D721Med (cell line): ENCODE measurements at places on chromosomes 5 and 9.

- no peak for DNase-seq
Observed at GRCh38 chr5:136560126-136560525, 194.8 kb upstream of the TRPC7 start.

DNA sequence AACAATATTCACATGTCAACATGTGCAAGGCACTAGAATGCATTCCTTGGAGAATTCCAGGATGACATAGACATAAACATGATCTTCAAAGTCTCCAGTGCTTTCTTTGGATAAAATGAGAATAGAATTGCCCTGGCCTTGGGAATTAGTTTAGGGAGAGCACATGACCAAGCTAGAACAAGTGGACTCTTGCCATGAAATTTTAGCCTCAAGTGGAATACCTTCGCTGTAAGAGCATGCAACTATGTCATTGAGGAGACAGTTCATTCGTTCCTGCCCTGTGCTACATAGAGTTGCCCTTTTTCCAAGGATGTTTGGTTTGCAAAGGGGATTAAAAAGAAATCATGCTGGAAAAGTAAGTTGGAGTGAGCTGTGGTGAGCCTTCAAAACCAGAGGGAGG is 42.7 kb downstream of the ZFAND5 start:
- no peak for DNase-seq

GRCh38 chr5:98573834-98574320 is 199.6 kb upstream of the RGMB start:
- no peak for DNase-seq

- no peak for DNase-seq
Observed at GRCh38 chr5:161414896-161415295, 131.6 kb downstream of the GABRB2 start.

- no peak for DNase-seq
Observed at GRCh38 chr5:77302247-77302646, 91.8 kb downstream of the PDE8B start.

DNA sequence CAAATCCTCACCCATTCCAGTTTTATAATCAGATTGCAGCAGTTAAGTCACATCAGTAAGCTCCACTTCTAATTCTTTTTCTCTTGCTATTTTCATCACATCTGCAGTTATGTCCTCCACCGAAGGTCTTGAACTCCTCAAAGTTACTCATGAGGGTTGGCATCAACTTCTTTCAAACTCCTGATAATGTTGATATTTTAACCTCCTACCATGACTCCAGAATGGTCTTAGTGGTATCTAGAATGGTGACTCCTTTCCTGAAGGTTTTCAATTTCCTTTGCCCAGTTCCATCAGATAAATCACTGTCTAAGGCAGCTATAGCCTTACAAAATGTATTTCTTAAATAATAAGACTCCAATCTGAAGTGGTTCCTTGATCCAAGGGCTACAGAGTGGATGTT is 53.8 kb upstream of the EDIL3 start:
- DNase-seq: no peak

- no peak for DNase-seq
Observed at GRCh38 chr5:145915970-145916638, 20.3 kb upstream of the SH3RF2 start.

GRCh38 chr5:115033861-115034260 is 135.8 kb downstream of the TRIM36 start:
- DNase-seq: no peak

DNA sequence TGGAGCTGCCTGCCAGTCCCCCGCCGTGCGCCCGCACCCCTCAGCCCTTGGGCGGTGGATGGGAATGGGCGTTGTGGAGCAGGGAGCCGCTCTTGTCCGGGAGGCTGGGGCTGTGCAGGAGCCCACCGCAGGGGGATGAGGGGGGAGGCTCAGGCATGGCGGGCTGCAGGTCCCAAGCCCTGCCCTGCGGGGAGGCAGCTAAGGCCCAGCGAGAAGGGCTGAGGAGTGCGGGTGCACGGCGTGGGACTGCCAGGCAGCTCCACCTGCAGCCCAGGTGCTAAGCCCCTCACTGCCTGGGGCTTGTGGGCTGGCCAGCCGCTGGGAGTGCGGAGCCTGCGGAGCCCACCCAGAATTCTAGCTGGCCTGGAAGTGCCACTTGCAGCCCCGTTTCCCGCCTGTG is 991.7 kb upstream of the ARRDC3 start:
- DNase-seq: no peak

DNA sequence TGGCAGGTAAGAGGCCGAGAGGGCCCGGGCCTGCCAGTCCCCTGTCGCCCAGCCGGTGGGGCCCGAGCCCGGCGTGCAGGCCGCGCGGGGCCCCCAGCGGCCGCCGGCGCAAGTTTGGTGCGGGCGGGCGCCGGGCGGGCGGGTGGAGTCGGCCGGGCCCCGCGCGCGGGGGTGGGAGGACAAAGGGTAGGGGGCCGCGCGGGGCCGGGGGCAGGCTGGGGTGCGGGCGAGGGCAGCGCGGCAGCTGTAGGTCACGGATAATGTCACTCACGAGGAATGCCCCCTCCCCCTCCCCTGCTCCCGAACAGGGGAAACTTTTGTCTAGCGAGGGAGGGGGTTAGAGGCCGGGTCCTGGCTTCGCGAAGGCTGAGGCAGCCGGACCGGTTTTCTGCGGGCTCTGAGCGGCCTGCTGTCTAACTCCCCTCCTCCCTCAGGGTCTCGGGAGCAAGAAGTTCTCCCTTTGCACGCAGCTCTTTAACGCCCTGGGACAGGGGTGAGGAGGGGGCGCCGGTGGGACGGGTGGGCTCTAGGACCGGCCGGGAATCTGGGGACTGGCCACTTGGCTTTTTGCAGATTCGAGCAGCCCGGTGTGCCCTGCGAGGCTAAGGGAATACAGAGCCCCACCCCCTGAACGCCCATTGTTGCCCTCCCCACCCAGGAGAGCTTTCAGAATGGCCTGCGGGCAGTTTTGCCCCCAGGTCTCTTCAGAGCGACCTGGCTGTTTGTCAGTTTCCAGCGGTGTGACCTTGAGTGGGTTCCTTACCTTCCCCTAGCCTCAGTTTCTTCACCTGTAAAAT is 21.3 kb upstream of the NDST1 start:
- no peak for DNase-seq

- no peak for DNase-seq
Observed at GRCh38 chr9:124834591-124834990, 18.7 kb upstream of the WDR38 start.

DNA sequence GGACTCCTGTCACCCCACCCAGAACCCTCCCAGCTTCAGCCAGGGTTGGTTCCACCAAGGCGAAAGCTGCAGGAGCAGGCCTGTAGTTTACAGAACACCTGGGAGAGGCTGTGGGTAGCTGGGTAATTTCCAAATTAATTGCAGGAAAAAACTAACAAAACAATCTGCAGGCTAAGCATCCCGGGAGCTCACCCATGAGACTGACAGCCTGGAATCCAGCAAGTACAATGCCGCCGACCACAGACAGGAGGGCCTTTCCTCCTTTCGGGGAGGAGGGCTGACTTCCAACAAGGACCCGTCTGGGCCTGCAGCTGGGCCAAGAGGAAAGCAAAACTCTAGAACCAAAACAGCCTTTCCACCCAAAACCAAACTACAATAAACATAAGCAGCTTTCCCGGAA is 10.3 kb downstream of the FOXE1 start:
- no peak for DNase-seq

- no peak for DNase-seq
Observed at GRCh38 chr9:86602715-86603114, 248.5 kb upstream of the TUT7 start.

DNA sequence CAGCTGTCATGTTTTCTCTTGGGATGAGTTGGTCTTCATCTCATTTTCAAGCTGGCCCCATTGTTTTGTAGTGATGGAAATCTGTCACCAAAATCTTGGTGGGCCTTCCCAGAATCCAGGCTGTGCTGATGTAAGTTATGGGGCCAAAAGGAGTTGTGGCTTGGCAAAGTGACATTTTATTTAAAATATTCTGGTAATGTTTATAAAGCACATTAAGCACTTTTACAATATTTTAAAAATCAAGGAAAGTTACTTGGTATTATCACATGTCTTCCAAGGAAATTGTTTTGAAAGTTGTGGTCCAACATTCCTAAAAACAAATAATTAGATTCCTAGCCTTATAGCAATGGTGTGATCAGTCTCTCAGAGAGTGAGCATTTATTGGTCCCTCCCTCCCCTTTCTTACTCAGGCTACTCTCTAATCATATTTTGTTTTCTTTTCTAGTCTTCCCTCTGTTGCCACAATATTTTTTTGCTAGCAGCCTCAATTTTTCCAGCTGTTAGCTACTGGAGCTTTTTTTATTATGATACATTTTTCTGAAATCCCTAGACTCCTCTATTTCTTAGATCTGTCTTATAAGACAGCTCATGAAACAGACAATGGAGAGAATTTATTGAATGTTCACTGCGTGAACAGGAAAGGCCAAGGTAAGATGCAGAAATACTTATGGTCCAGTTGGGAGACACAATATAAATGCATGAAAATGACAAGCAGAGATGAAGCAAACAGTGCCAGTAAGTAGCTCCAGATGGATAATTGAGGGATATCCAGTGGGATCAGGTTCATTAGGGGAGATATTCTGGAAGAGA is 408.1 kb upstream of the ZNF608 start:
- no peak for DNase-seq

- no peak for DNase-seq
Observed at GRCh38 chr5:172420235-172420939, 33.9 kb downstream of the SH3PXD2B start.

- no peak for DNase-seq
Observed at GRCh38 chr9:97220894-97221477, 86.5 kb upstream of the CCDC180 start.

- DNase-seq: no peak
Observed at GRCh38 chr5:117245130-117245529, 670.5 kb upstream of the SEMA6A start.

DNA sequence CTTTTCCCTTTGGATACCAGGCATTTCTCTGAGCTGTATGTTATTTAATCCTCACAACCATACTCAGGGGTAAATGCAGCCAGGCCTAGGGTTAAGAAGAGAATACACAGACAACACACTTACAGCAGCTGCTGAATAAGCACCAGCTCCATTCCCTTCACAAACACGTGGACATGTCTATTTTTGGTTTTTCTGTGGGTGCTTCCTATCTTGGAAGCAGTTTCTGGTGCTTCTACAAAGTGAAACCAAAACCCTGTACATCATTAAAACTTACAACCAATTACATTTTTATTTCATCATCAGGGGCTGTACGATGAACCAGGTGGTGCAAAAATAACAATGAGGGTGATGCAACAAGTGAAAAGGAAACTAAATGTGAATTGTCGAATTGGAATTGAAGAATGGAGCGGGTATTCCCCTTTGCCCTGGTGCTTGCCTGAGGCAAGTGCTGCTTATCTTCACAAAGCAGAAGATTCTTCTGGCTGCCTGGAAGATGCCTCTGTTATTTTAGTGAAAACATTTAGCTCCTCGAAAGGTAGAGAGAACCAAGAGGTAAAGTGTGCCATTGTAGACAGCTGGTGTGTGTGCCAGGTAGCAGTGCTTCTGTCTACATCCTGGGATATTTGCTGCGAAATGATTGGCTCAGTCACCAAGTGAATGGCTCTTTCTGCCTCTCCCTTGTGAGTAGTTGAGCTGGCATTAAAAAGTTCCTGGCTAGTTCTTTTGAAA is 18.6 kb upstream of the IFNB1 start:
- no peak for DNase-seq

DNA sequence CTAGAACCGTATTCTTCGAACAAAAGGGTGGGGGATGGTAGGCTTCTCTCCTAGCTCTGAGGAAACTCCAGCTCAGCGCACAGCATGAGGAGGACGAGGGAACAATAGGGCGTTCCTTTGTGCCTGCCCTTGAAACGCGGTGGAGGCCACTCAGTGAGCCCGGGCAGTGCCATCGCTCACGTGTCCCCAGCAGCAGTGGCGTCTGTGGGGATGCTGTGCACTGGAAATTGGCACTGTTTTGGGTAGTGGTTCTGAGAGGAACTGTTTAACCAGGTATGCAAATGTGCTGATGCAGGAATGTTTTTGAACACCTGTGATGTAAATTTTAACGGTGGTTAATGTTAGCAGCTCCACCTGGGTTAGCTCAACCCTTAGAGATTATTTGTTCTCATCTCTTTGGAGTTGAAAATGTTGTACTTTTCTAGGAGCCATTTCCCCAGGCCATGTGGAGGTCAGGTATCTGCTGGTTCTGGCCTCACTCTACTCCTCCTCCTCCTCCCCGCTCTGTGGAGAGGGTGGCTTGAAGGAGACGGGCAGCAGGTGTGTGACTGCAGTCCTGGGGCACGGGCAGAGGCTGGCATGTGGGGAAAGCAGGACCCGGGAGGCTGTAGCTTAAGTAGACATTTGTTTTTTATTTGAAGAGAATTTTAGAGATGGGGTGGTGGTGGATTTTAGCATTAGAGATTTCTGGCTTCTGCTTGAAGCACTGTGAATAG is 48.3 kb downstream of the EHMT1 start:
- DNase-seq: no peak

- DNase-seq: no peak
Observed at GRCh38 chr9:20408513-20408912, 213.8 kb downstream of the MLLT3 start.

DNA sequence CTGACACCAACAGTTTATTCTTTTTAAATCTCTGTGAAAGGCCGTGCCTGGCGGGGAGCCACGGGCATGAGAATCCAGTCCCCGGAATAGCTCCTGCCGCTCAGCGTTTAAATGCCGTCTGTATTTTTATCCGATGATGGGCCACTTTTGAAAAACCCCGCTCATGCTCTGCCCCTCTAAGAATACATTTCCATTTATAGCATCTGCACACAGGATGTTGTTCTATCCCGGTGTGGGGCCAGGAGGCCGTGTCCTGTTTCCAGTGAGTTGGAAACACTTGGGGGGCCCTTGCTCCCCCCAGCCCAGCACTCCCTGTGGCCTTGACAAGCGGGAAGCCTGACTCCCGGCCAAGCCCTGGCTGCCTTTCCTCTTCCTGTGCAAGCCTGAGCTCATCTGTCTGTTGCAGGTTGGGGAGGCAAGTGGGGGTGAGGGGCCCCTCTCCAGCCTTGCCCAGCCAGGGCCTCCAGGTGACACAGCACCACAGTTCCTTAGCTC is 39.0 kb downstream of the ERGIC1 start:
- no peak for DNase-seq

DNA sequence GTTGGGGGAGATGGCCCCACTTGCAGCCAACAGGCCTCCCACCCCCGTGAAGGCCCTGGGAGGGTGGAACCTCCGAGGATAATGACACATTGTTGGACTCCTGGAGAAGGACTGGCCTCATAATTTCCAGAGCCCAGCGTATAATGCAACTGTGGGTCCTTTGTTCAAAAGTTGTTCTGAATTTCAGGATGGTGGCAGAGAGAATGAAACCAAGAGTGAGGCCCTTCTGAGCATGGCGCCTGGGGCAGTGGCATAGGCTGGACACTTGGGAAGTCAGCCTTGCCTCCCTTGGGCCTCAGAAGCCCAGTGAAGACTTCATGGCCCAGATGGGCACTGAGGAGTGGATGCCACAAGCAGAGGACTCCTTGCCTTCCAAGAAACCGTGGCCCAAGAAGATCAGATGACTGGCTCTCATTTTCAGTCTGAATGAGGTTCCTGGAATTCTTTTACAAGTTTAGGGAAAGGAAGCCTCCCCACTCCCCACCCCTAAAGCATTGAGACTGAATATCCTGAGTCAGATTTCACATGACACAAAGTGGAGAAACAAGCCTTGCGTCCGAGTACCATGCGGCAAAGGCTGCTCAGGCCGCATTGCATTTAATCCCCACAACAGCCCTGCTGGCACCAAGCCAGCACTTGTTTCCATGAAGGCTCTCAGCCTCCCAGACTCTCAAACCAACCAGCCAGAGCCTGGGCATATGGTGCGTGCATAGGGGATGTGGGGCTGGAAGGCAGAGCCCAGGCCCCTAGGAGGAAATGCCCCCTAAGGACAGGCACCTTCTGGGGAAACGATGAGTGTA is 96.7 kb upstream of the SMIM23 start:
- DNase-seq: no peak

- DNase-seq: no peak
Observed at GRCh38 chr5:100550531-100551051, 15.4 kb downstream of the FAM174A start.

- DNase-seq: no peak
Observed at GRCh38 chr5:155512329-155512728, 498.8 kb downstream of the KIF4B start.
